ENCODE measurements at places on chromosomes 12 and 14.

GRCh38 chr12:113271466-113271852 lies 50.2 kb downstream of the TPCN1 start:
- no peak for DNase-seq
- H3K27me3 ChIP-seq = no peaks in the 10 kb centered on the region
- no peak overlapping the region for H3K4me3 ChIP-seq
- peaks cover 28% of the 10 kb centered on the region for H3K4me1 ChIP-seq
- no peaks in the 10 kb centered on the region for H3K36me3 ChIP-seq
- peak overlapping the region; percentile 61 for H3K27ac ChIP-seq

GRCh38 chr12:54258201-54258681 lies 21.7 kb downstream of the CBX5 start:
- H3K27me3 ChIP-seq = no peaks in the 10 kb centered on the region
- no peaks in the 10 kb centered on the region for H3K36me3 ChIP-seq
- H3K27ac ChIP-seq = peak overlapping the region; percentile 91
- DNase-seq = no peak
- no peak overlapping the region for H3K4me3 ChIP-seq

GRCh38 chr14:56117765-56118610 lies at the start of gene PELI2:
TSS of gene PELI2 (plus strand) at chr14:56118411. CDS start at chr14:56118661, 250 bp downstream.
- H3K36me3 ChIP-seq = no peaks in the 10 kb centered on the region
- peaks cover 50% of the 10 kb centered on the region for H3K4me1 ChIP-seq
- peak within 1 kb of the TSS; percentile 63 for H3K4me3 ChIP-seq
- no peaks in the 10 kb centered on the region for H3K27me3 ChIP-seq

DNA sequence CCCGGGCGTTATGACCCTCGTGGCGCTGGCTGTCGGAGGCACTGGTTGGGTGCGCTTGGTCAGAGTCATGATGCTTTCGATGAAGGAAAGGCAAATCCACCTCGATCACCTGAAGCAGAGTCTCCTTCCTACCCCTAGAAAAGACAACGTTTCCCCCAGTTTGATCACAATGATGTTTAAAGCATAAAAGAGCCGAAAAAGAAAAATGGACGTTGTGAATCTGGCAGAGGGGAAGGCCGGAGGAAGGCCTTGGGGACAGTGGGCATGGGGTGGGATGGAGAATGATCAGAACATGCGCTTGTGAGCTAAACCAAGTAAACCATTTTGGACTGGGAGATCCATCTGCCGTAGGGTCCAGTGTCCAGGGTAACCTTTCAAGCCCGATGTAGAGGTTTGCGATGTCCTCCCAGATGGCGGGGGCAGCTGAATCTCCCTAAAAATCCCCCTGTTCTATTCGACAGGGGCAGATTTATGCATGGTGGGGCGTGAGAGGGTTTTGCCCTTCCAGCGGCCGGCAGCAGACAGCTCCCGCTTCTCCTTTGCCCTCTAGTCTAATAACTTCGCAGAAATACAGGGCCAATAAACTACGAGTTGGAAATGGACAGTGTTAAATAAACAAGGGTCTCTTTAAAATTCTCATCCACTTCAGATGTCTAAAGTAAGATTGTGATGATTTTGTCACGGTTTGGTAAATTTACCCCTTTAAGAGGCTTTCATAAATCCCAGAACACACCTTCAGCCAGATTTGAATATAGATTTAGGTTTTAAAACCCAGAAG lies 2.3 kb upstream of the OTX2 start:
- H3K27ac ChIP-seq = no peak overlapping the region
- H3K36me3 ChIP-seq = no peaks in the 10 kb centered on the region
- peaks cover 9% of the 10 kb centered on the region for H3K27me3 ChIP-seq
- H3K4me3 ChIP-seq = no peak overlapping the region

DNA sequence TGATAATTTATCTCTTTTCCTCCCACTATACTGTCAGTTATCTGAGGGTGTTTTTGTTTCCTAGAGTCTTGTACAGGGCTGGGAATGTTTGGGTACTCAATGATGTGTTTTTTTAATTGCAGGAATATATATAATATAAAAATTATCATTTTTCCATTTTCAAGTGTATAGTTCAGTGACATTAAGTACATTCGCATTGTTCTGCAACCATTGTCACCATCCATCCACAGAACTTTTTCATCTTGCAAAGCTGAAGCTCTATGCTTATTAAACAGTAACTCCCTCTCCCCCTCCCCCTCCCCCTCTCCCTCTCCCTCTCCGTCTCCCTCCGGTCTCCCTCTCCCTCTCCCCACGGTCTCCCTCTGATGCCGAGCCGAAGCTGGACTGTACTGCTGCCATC lies 93.0 kb upstream of the MANSC4 start:
- H3K27ac ChIP-seq = no peak overlapping the region
- no peak for DNase-seq
- H3K4me1 ChIP-seq = no peaks in the 10 kb centered on the region
- no peaks in the 10 kb centered on the region for H3K27me3 ChIP-seq
- no peak overlapping the region for H3K4me3 ChIP-seq

GRCh38 chr14:83463500-83464098 lies 1929.9 kb upstream of the SEL1L start:
- H3K4me1 ChIP-seq = no peaks in the 10 kb centered on the region
- H3K27me3 ChIP-seq = no peaks in the 10 kb centered on the region
- H3K36me3 ChIP-seq = no peaks in the 10 kb centered on the region
- DNase-seq = peak; percentile 62
- H3K4me3 ChIP-seq = no peak overlapping the region

All from body of pancreas (tissue), 4 donors.